Astrocyte (in vitro differentiated cells and primary cell): ENCODE measurements at places on chromosomes 16 and 17.
A peak's percentile ranks its signal among the peaks of the same experiment; 100 is the strongest.

DNA sequence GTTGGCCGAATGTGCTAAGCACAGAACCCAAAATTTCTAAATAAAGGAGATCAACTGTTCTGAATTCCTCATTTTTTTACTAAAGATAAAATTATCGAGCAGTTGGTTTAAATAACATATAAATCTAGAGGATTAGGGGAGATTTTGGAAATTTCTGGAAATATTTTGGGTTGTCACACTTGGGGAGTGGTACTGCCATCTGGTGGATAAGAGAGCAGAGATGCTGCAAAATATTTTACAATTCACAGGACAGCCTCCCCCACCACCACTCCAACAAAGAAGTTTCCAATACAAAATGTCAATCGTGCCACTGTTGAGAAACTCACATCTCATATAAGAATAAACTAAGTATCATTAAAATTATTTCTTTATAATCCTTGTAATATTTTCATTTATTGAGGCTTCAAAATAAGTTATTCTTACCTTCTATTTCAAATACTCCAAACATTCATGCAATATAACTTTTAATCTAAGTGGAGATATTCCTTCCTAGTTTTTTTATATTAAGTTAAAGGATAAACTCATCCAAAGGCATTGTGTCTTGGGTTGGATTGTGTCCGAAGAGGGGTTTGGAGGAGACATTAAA is 17.0 kb upstream of the ABCA8 start:
- DNase-seq, result no peak

GRCh38 chr17:29010129-29010528 is 4.3 kb upstream of the SEZ6 start:
- DNase-seq, result no peak

DNA sequence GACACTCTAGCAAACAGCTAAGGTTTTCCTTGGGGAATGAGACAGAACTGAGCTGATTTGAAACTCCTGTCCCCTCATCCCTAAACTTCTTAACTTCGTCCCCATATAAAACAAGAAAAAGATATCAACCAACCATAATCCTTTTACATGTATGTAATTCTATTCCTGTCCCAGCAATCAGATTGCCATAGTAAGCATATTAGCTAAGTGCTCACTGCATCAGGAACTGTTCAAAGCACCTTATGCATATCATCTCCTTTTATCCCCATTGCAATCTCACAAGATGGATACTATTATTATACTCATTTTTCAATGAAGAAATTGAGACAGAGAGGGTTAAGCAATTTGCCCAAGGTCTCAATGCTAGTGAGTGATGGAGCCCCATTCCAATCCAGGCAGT is 6.8 kb downstream of the KIF18B start:
- no peak for DNase-seq

DNA sequence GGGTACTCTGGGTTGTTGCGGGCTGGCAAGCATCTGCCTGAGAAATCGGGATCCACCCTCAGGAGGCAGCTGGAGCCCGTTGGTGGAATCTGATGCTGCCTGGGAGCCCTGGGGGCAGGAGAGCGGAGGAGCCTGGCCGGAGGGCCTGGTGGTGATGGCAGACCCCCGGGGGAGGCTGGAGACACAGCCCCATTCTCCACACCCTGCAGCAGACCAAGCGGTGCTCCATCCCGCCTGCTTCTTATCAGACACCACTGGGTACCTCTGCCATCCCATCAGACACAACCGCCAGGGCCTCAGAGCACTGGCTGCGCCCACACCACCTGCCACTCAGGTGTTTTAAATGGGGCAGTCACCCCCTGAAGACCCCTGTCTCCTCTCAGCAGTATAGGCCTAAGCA is 103.9 kb downstream of the RBFOX3 start:
- DNase-seq, result no peak

DNA sequence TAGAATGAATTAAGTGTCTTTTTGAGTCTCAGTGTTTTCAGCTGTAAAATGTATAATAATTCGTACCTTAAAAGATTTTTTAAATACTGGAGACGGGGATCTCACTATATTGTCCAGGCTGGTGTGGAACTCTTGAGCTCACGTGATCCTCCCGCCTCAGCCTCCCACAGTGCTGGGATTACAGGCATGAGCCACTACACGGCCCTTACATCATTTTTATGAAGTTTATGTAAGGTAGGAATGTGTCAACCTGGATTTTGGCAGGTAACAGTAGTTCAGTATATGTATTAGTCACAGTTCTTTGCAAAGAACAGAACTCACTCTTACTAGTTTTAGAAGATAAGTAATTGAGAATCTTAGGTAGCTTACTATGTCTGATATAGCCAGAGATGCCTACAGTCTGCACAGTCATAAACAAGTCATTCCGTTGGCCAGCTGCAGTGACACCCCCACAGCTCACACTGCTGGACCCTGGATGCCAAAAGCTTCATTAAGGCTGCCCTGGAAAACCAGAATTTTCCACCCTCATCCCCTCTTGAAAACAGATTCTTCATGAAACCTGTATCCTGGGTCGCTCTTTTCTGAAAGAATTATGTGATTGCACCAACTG is 583 bp upstream of the COX6A2 start:
- DNase-seq, result no peak

GRCh38 chr16:16120044-16120381 is 103.3 kb downstream of the ABCC6 start:
- DNase-seq, result no peak

GRCh38 chr16:51402785-51403184 is 251.7 kb upstream of the SALL1 start:
- no peak for DNase-seq

DNA sequence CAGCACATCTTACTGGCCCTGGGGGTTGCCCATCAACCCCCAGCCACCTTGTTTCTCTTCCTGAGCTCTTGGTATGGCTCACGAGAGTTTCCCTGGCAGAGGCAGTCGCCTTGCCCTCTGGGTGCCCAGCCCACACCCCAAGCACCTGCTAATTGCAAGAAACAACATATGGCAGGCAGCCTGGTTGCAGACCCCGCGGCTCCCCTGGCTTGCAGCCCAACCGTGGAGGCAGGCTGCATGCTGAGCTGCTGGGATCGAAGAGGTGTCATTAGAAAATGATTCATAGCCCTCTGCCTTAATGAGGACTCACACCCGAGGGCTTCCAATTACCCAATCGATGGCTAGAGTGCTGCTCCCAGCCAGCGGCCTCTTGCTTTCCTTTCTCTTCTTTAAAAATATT is 115.7 kb downstream of the TMEM114 start:
- DNase-seq, result no peak

GRCh38 chr17:41972571-41973407 is 6.2 kb downstream of the CNP start:
- DNase-seq, result no peak

- no peak for DNase-seq
Observed at GRCh38 chr17:45438931-45439610, 6.4 kb upstream of the ARHGAP27 start.

- no peak for DNase-seq
Observed at GRCh38 chr17:17153071-17153470, 53.1 kb downstream of the PLD6 start.

DNA sequence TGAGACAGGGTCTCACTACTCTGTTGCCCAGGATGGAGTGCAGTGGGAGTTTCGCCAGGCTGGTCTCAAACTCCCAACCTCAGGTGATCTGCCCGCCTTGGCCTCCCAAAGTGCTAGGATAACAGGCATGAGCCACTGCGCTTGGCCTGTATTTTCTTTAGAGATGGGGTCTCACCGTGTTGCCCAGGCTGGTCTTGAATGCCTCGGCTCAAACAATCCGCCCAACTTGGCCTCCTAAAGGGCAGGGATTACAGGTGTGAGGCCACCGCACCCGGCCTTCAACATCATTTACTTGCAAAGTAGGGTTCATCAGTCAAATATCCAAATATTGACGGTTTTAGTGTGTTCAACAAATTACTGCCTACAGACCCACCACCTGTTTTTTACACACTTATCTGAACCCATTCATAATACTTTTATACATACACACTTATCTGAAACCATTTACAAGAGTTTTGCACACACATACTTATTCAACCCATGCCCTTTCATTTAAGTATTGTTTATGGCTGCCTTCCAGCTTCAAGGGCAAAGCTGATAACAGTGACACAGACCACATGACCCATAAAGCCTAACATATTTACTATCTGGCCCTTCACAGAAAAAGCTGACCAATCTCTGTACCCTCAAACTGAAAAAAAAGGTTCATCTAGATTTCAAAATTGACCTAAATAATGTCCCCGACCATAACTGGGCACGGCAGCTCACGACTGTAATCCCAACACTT is 11.9 kb downstream of the TMEM170A start:
- no peak for DNase-seq

- peak; percentile 26 for DNase-seq
Observed at GRCh38 chr16:31090540-31090939, 1.8 kb upstream of the PRSS53 start.

GRCh38 chr17:76820039-76820438 is 48.2 kb upstream of the MGAT5B start:
- no peak for DNase-seq

- DNase-seq, result no peak
Observed at GRCh38 chr16:86818671-86819532, 240.6 kb downstream of the FOXL1 start.

DNA sequence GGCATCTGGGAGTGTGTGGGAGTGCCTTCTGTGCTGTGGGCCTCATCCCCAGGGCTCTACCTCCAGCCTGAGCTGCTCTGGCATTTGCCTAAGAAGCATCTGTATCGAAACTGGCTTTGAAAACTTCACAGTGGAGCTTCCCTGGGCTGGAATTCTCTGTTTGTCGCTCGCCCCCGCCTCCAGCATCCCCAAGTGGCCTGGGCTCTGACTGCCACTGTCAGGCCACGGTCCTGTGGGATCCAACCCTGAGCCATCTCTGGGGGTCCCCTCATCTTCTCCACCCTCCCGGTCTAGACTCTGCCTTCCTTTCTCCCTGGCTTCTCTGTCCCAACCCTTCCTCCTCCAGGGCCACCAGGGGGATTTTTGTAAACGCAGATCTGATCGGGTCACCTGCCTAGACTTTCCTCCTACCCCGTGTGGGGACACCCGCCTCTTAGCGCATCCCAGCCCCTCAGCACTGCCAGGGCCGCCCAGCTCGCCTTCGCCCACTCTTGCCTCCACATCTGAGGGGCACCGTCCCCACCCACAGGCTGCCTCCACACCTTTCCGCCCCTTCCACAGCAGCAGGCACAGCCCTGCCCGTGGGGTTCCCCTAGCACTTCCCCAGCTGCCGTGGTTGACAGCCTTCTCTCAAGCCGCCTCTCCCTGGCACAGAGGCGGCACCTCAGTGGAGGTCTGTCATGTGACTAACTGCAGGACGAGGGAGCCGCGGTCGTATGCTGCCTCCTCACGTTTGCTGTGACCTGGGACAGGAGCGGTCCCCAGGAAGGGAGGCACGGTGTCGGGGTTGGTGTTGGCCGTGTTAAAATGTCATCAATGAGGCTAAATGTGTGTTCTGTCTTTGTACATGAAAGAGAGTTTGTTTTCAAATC is 12.0 kb downstream of the TBC1D24 start:
- no peak for DNase-seq
